GM23338 (cell line): ENCODE measurements at places on chromosomes 2 and 18. TPM values are rescaled to one million over a fixed set of nuclear protein-coding genes. Genes with fewer than 3 reads are reported as not detected.

- DNase-seq: peak; percentile 87
Measured at GRCh38 chr18:832085-832681, 20.1 kb upstream of the YES1 start.

DNA sequence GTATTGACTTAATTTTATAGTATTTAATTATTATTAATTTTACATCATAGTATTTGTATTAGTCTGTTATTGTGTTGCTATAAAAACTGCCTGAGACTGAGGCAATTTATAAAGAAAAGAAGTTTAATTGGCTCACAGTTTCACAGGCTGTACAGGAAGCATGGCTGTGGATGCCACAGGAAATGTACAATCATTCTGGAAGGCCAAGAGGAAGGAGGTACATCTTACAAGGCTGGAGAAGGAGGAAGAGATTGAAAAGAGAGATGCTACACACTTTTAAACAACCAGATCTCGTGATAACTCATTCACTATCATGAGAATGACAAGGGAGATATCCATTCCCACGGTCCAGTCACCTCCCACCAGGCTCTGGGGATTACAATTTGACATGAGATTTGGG is 2019.4 kb upstream of the PIK3C3 start:
- no peak for DNase-seq

GRCh38 chr2:10841547-10842219 is 29.1 kb upstream of the PDIA6 start:
- DNase-seq: no peak

- DNase-seq: peak; percentile 50
Measured at GRCh38 chr2:70828115-70828514, 7.5 kb downstream of the CD207 start.

- no peak for DNase-seq
Measured at GRCh38 chr2:145273840-145274239, 753.9 kb upstream of the ZEB2 start.

DNA sequence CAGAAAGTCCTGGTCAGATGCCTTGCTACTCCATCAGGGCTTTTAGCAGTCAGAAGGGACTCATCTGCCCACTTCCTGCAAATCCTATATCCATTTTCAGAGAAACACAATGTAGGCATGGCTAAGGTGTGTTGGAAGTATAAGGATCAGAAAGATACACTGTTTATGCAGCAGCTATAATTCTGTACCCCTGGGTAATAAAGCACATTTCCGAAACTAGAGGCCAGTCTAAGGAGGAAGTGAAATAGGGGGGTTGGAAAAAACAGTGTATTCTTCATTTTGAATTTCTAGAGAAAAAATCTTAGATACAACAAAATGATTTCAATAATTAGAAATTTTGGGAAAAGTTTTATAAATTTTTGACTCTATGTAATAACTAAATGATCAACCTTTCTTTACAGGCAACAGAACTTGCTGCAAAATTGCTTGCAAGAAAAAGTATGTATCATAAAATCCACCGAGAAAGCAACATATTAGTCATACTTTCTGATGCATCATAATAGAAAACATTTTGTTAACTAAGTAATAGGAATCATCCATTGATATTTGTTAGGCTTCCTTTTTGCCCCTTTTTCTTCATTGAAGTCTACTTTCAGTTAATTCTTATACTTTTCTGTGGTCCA is 47.4 kb downstream of the FSIP2 start:
- no peak for DNase-seq

DNA sequence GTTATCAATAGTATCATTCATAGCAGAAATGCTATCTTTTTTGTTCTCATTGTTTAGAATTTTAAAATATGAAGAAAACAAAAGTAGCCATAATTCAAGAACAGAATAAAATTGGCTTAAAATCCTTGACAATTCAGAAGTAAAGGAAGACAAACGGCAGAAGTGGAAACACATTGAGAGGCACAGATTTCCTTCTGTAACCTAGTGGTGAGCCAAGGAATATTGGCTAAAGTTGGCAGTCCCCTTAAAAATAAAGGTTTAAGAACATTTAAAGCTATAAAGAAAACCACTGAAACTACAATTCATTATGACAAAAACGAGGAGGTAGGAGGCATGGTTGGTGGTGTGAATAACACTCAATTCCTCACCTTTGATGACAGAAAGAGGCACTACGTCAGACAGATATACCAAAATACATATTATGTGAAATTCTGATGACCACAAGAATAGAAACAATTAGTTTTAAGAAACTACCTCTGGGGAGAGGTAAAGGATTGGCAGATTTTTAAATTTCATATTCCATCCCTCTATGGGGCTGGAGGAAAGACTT is 42.3 kb downstream of the SFT2D3 start:
- peak; percentile 24 for DNase-seq

GRCh38 chr2:231260442-231261208 is 62.2 kb downstream of the ARMC9 start:
- peak; percentile 25 for DNase-seq

DNA sequence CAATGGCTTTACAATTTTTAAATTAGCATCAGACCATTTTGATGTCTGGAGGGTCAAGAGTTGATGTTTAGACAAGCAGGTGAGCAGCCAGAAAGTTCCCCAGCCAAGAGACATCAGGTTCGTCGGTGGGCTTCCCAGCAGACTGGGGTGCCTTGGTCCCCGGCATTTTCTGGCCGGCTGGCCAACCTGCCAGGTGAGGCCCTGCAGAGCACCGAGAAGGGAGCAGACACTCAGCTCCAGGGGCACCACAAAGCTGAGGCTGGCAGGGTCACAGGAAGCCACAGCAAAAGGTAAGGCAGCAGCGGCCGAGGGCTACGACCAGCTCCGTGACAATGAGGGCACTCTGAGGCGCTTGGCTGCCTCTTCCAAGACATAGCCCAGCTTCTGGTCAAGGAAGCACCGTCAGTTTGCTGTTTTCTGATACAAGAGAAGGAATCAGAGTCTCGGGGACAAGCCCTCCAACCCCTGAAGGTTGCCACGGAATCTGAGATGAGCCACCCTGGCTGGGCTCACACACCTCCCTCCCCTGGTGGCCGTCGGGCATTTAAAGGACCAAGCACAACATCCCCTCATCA is 229.0 kb downstream of the MGAT5 start:
- no peak for DNase-seq

- peak; percentile 59 for DNase-seq
Measured at GRCh38 chr2:23385748-23386338, 864 bp downstream of the KLHL29 start.

- no peak for DNase-seq
Measured at GRCh38 chr2:215427585-215427984, 8.3 kb downstream of the FN1 start.

- no peak for DNase-seq
Measured at GRCh38 chr2:240784629-240785423, 35.2 kb downstream of the KIF1A start.

GRCh38 chr18:63182861-63183260 is 136.7 kb downstream of the BCL2 start:
- DNase-seq: no peak

DNA sequence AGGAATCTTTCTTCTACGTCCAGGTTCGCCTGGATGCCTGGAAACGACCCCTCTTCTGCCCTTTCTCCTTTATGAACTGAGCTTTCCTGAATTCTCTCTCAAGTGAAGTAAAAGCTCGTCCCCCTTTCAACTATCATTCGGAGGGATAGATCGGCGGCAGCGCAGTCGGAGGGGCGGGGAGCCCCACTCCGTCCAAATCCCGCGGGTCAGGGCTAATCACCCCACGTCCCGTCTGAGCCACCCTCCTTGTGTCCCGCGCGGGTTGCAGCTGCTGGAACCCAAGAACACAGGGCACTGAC is 367 bp downstream of the FBXO48 start:
- no peak for DNase-seq

GRCh38 chr2:74587664-74588277 is 33.3 kb downstream of the DOK1 start:
- DNase-seq: peak; percentile 82

DNA sequence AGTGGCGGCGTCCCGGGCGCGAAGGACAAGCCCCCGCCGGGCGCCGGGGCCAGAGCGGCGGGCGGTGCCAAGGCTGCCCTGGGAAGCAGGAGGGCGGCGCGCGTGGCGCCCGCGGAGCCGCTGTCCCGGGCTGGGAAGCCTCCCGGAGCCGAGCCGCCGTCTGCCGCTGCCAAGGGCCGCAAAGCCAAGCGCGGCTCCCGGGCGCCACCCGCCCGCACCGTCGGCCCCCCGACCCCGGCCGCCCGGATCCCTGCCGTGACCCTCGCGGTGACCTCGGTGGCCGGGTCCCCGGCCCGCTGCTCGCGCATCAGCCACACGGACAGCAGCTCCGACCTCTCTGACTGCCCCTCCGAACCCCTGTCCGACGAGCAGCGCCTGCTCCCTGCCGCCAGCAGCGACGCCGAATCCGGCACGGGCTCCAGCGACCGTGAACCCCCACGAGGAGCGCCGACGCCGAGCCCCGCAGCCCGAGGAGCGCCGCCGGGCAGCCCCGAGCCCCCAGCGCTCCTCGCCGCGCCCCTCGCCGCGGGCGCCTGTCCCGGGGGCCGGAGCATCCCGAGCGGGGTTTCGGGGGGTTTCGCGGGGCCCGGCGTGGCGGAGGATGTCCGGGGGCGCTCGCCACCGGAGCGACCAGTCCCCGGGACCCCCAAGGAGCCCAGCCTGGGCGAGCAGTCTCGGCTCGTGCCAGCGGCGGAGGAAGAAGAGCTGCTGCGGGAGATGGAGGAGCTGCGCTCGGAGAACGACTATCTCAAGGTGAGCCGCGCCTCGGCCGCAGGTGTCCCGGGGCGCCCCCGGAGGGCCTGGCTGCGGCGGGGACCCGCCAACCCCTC is 820 bp downstream of the MTCL1 start:
- peak; percentile 23 for DNase-seq

DNA sequence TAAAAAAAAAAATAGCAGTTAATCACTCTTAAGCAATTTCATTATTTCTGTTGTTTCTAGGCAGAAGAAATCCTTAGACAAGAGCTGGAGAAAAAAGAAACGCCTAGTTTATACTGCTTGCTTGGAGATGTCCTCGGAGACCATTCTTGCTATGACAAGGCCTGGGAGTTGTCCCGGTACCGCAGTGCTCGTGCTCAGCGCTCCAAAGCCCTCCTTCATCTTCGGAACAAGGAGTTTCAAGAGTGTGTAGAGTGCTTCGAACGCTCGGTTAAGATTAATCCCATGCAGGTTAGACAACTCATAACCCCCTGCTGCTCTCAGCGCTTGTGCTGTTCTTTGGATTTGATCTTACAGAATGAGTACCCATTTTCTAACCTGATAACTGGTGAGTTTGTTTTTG is 130.4 kb downstream of the TTC27 start:
- no peak for DNase-seq

- DNase-seq: no peak
Measured at GRCh38 chr2:127161176-127162136, 54.5 kb upstream of the BIN1 start.

DNA sequence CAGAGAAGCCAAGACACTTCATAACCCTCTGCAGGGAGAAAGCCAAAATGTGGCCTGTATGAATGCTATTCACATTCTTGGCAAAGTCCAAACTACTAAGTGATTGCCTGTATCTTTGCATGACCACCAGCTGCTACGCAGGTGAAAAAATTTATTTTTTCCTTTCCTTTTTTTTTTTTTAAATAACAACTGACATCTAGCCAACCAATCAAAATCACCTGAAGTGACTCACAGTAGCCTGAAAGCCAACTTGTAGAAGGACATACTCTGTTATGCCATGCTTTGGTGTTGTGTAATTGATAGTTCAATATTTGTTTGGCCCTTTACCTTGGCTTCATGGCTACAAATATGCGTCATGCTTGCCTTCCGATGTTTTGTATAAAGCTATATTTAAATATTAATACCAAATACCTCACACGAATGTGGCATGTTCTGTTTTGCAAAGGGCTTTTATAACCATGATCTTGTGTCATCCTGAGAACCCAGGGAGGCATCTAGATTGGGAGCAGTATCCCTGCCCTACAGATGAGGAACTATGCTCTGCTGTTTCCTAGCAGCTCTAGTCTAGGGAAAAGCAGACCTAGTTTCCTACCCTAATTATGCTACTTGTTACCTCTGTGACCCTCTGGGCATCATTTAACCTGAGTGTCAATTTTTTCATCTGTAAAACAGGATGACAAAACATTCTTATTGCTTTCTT is 102.1 kb downstream of the MYOM1 start:
- no peak for DNase-seq

The TCF23 gene
- 0.07 TPM in 1 of 2 replicates, not detected in the other for total RNA-seq

The C2orf80 gene
- 3.1 TPM in 1 of 2 replicates, not detected in the other for total RNA-seq

The WDCP gene
- 28.6 and 29.6 TPM in 2 replicates for total RNA-seq

The ARHGAP25 gene
- 1.9 and 2.5 TPM in 2 replicates for total RNA-seq

The OSR1 gene
- total RNA-seq: 0.24 TPM in 1 of 2 replicates, not detected in the other

The PLGLB2 gene
- total RNA-seq: 1.0 TPM in 1 of 2 replicates, not detected in the other

The RNF181 gene
- 114 and 145 TPM in 2 replicates for total RNA-seq

The AQP12B gene
- not detected in 2 replicates for total RNA-seq

The MERTK gene
- 8.7 and 9.0 TPM in 2 replicates for total RNA-seq

The DAW1 gene
- 0.47 and 2.0 TPM in 2 replicates for total RNA-seq

The CYP27C1 gene
- 2.9 and 3.0 TPM in 2 replicates for total RNA-seq

The MARCO gene
- not detected in 2 replicates for total RNA-seq

The ASB18 gene
- total RNA-seq: not detected in 2 replicates

The CHRNG gene
- not detected in 2 replicates for total RNA-seq
